ENCODE measurements at places on chromosomes 3 and 15. TPM values are rescaled to one million over a fixed set of nuclear protein-coding genes. Genes with fewer than 3 reads are reported as not detected.

DNA sequence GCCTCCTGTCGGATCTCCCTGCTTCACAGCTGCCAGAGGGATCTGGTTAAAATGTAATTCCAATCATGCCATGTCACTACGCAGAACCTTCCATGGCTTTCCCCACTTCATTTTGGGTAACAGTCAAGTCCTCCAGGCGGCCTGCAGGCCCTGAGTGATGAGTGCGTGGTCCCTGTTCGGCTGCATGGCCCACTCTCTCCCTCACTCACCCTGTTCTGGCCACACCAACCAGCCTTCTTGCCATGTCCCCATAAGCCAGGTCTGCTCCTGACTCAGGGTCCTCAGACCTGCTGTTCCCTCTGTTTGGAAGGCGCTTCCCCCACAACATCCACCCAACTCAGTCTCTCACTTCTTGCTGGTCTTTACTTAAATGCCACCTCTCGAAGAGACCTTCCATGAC is 41.6 kb upstream of the LINGO1 start:
- DNase-seq = no peak

DNA sequence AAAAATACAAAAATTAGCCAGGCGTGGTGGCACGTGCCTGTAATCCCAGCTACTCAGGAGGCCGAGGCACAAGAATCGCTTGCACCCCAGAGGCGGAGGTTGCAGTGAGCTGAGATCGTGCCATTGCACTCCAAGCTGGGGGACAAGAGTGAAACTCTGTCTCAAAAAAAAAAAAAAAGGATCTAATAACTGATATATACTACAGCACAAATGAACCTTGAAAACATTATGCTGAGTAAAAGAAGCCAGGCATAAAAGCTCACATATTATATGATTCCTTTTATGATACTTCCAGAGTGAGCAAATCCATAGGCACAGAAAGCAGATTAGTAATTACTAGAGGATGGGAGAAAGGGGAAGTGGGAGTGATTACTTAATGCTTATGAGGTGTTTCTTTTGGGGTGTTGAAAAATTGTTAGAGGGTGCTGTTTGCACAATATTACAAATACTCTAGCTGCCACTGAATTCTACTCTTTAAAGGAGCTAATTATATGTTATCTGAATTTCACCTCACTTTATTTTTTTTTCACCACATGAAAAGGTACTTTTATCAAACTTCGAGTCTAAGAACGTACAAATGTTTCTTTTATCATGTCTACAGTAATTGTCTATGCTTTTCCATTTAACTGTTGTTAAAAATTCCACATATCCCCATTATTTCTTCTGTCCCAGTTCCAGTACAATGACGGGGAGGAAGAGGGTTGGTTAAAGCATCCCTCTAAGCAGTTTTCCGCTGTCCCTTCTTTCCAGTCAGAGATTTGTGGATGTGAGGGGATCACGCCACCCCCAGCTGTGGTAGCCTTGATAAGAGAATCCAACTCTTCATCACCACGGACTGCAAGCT is 77.7 kb upstream of the FAM174B start:
- no peak for DNase-seq

GRCh38 chr3:143839980-143840379 is 8.3 kb downstream of the SLC9A9 start:
- DNase-seq = no peak

GRCh38 chr3:153714016-153714415 is 407.2 kb upstream of the ARHGEF26 start:
- no peak for DNase-seq

- no peak for DNase-seq
Observed at GRCh38 chr15:44554934-44555723, 18.2 kb downstream of the EIF3J start.

DNA sequence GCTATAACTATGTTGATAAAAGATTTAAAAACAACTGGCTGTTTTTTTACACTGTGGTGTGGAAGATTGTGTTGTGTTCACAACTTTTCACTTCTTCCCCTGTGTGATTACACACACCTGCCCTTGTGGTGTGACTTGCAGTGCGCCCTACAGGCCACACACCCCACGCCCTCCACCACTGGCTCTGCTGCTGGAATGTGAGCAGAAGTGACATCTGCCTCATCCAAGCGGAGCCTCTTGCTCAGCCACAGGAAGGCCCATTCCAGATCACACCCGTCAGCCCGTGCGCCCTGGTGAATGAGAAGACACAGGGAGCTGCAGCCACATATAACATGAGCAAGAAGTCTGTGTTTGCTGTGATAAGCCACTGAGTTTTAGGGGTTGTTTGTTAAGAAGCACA is 7.0 kb downstream of the CCR2 start:
- no peak for DNase-seq

- DNase-seq = no peak
Observed at GRCh38 chr3:155743606-155744005, 1.3 kb downstream of the PLCH1 start.

DNA sequence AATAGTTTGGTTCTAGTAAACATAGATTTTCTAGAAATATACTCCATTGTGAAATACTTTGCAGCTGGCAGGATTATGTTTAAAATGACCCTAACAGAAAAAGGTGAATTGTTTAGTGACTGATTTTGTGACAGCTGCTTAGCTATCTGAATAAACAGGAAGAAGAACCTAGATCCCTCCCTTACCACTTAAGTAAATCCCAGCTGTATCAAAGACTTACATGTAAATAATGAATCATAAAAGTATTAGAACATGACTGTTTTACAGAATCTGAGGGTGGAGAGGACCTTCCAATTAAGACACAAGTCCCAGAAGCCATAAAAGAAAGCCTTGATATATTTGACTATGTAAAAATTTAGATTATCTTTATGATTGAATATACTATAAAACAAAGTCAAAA is 15.9 kb downstream of the SLC49A4 start:
- no peak for DNase-seq

GRCh38 chr15:39856357-39856756 is 63.7 kb downstream of the GPR176 start:
- no peak for DNase-seq

- DNase-seq = no peak
Observed at GRCh38 chr3:185046603-185047002, 106.3 kb downstream of the C3orf70 start.

GRCh38 chr15:48415036-48415886 is 84.0 kb downstream of the DUT start:
- DNase-seq = no peak

DNA sequence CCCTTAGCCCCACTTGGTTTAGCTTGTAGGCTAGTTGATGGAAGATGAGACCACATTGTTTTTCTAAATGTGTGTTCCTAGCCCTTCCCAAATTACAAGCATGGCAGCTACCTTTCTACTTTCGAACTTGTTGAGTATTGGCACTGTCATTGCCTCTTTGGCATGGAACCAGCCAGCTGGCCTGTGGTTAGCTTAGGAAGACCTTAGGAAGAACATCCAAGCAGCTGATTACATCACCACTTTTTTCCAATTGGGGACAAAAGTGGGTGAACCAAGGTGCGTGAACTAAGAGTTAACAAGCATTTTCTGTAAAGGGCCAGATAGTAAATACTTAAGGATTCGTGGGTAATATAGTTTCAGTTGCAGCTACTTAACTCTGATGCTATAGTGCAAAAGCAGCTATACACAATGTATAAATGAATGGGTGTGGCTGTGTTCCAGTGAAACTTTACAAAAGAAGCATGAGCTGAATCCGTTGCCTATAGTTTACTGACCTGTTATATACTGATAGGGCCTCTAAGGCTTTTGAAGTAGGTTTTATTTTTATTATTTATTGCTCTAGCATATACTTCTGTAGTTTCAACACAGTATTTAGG is 8.5 kb downstream of the KLHL18 start:
- no peak for DNase-seq

- DNase-seq = no peak
Observed at GRCh38 chr3:143363276-143363675, 243.7 kb downstream of the CHST2 start.

DNA sequence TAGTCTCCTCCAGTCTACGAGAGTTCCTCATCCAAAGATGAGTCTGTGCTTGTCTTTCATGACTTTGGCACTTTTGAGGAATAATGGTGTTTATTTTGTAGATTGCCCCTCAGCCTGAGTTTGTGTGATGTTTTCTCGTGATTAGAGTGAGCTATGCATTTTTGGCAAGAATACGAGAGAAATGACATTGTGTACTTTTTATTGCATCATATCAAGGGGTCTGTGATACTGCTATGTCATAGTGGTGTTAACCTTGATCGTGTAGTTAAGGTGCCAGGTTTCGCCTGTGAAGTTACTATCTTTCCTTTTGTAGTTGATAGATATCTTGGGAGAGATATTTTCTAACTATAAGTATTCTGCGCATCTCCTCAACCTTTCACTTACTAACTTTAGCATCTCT is 18.9 kb downstream of the RSRC1 start:
- DNase-seq = no peak

- no peak for DNase-seq
Observed at GRCh38 chr3:42723219-42723618, 20.6 kb upstream of the HHATL start.

DNA sequence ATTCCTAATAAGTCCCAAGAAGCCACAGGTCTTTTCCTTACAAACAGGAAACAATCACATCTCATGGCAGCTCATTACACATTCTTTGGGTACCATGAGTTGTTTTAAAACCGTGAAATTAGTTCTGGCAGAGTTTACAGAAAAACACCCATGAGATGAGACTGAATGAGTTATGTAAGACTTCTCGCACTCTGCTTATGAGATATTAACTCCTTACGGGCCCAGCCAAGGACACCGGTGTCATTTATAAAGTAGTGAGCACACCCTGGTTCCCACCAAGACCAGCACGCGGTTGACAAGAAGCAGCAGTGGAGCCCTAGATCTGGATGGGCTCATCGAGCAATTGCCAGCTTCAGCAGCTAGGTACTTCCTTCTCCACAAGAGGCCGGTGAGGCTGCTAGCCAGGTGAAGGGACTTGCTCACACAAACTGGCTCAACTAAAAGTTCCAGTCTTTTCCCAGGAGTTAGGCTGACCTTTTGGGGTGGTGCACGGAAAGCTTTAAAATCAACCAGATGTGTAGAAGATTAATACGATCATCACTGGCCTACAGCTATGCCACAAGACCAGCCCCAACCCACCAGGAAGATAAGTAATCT is 318.6 kb upstream of the ICE2 start:
- DNase-seq = no peak

GRCh38 chr3:147015334-147015733 is 391.0 kb downstream of the ZIC4 start:
- no peak for DNase-seq

DNA sequence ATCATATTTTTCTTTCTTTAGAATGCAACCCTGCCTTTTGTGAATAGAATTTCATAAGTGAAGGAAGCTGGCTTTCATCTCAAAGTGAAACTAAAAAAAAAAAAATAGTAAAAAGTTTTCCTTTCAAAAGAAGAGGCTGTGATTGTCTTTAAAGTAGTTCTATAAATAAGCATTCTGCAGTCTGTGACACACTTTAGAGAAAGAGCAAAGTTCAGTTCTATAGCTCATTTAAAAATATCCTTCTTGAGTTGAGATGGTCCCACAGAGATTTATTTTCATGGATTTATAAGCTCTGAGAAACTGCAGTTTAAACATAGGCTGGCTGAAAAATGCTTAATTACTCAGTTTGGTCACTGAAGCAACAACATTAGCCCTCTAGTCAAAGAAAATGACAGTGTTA is 36.1 kb upstream of the CNTN6 start:
- no peak for DNase-seq

DNA sequence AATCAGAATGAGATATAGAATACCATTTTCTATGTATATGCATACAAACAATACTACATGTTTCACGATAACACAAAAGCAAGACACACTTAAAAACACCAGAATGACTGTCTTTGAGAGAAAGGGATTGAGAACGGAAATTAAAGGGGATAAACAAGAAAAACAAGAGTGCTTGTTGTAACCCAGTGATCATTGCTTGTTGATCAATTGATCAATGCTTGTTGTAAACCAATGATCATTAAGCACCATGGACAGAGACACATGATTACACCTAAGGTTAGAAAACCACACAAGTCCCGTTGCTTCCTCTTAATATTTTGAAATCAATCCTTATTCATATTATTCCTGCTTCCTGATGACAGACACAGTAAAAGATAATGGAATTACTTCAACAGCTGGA is 1.1 kb upstream of the OR4F15 start:
- no peak for DNase-seq

- DNase-seq = no peak
Observed at GRCh38 chr3:73687106-73688004, 62.6 kb upstream of the PDZRN3 start.

- no peak for DNase-seq
Observed at GRCh38 chr3:38022301-38022700, 7.1 kb downstream of the PLCD1 start.

The GOLGA8S gene
- 0.33 TPM for total RNA-seq

The REC114 gene
- 1.4 TPM for total RNA-seq

The ISLR gene
- total RNA-seq = 12.7 TPM

The MUSTN1 gene
- 32.7 TPM for total RNA-seq

All from left ventricle myocardium inferior (tissue), 1 donor.